ENCODE measurements at places on chromosomes 7 and 10. TPM values are rescaled to one million over a fixed set of nuclear protein-coding genes. Genes with fewer than 3 reads are reported as not detected.

- DNase-seq = peak; percentile 8
These were observed 92.4 kb upstream of the JCAD start for GRCh38 chr10:30151581-30152389.

- no peak for DNase-seq
These were observed 164.1 kb downstream of the PTEN start for GRCh38 chr10:88027570-88027969.

GRCh38 chr10:15609246-15609645 is 110.5 kb downstream of the ITGA8 start:
- DNase-seq = no peak

RBP3 gene
- 0.12 TPM for polyA plus RNA-seq

- no peak for DNase-seq
These were observed 13.6 kb downstream of the EIF4EBP2 start for GRCh38 chr10:70417568-70417967.

DNA sequence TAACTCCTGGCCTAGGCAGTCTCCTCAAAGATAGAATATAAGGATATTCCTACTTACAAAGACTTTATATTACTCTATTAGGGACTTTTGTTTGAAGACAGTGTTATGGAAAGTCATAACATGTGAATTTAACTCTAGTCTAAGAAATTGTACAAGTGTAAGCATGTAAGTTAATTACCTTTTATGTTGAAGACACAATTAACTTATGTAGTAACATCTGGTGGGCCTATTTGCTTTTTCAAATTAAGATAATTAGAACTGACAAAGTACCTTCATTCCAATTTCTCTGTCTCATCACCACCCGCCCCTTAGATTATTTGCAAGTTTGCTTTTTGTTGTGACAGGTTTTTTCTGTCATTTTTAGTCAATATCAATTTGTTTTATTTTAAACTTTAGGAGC is 126.0 kb upstream of the THSD7A start:
- DNase-seq = no peak

DNA sequence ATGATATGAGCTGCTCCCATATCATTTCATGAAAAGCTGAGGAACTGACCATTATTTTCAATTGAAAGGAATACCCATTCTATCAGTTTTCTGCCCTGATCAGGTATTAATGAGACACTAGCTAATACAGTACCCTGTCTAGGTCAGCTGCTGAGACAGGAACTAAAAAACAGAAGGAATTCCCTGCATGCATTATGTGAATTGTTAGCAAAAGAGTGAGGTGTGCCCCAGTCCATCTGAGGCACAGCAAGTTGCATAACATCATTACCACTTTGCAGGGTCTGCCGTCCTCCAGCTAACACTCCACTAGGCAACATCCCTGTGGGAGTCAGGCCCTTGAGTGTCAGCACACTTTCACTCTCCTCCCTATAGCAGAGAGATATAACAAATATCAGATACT is 11.1 kb upstream of the MSS51 start:
- no peak for DNase-seq

DNA sequence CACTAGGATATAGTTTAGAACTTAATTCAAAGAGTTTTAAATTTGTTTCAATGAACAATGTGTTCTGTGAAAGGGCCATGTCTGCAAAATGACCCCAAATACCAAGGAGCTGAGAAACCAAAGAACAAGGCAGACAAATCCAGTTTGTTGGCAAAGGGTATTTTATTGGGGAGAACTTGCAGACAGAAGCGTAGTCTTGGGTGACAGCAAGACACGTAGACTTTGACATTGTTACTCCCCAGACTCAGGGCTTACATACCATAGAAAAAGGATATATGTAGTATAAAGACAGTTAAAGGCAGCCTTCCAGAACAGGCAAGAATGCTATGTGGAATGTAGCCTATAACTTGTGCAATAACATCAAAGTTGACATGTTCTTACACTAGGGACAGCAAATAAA is 95.0 kb upstream of the TAS2R16 start:
- no peak for DNase-seq

DNA sequence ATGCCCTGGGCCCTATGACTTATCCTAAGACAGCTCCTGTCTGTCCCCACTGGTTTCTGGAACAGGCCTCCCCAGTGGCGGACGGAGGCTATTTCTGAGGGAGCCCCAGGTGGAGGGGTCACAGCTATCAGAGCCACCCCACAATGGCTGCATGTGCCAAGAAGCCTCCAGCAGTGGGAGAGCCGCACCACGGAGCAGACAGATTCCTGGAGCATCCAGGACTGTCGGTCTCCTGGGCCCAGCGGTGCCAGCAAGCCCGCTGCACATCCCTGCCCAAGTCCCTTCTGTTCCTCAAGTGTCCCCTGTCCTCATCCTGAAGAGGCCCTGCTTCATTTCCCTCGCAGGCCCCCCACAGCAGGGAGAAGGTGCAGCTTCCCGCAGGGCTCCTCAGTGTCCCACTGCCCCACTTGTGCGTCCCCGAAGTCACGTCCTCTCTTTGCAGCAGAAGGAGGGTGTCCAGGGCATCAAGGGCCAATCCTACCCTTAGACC is 193.0 kb upstream of the SHH start:
- DNase-seq = no peak

DNA sequence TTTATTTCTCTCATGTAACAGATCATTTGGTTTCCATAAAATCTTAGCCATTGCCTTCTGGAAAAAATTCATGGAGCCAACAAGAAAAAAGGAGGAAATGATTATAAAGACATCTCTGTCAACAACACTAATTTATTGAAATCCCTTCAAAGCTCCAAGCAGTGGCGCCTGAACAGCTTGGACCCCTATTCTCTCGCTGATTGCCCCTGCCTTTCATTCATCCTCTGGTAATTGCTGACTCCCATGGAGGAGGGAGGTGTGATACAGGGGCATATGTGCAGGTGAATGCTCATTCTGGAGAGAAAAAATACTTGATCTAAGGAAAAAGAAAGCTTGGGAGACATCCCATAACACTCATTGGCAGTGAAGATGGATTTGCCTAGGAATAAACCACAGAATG is 345.5 kb downstream of the FGFR2 start:
- no peak for DNase-seq

All from hindlimb muscle (tissue), 1 donor.